Memory B cell (primary cell): ENCODE measurements at places on chromosomes 5 and 9.

- no peaks in the 10 kb centered on the region for H3K4me1 ChIP-seq
- no peak overlapping the region for H3K27ac ChIP-seq
- H3K36me3 ChIP-seq = no peaks in the 10 kb centered on the region
Measured at GRCh38 chr9:97517331-97518089, 16.0 kb downstream of the TMOD1 start.

- no peaks in the 10 kb centered on the region for H3K36me3 ChIP-seq
- no peak overlapping the region for H3K4me3 ChIP-seq
- H3K27me3 ChIP-seq = peaks cover 9% of the 10 kb centered on the region
- DNase-seq = no peak
- peaks cover 6% of the 10 kb centered on the region for H3K4me1 ChIP-seq
Measured at GRCh38 chr9:87868175-87868574, 14.5 kb upstream of the SPATA31E1 start.

GRCh38 chr5:118967059-118967508 lies 21.3 kb downstream of the DTWD2 start:
- no peak overlapping the region for H3K27ac ChIP-seq
- H3K27me3 ChIP-seq = no peaks in the 10 kb centered on the region
- H3K4me1 ChIP-seq = peaks cover 16% of the 10 kb centered on the region
- no peak overlapping the region for H3K4me3 ChIP-seq
- DNase-seq = no peak

DNA sequence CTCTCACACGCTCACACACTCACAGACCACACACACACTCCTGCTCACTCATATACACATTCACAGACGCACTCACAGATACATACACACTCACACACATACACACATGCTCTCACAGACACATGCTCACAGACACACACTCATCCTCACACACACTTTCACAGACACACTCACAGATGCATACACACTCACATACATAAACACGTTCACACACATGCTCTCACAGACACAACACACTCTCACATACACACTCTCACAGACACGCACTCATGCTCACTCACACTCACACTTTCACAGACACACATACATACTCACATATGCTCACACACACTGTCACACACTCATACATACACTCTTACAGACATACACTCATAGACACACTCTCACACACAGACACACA lies 82.2 kb downstream of the IRX2 start:
- no peaks in the 10 kb centered on the region for H3K36me3 ChIP-seq
- no peak overlapping the region for H3K4me3 ChIP-seq
- H3K4me1 ChIP-seq = no peaks in the 10 kb centered on the region

GRCh38 chr9:120616966-120617935 lies 37.3 kb upstream of the CDK5RAP2 start:
- no peak for DNase-seq
- no peak overlapping the region for H3K27ac ChIP-seq
- peaks cover 2% of the 10 kb centered on the region for H3K4me1 ChIP-seq
- H3K27me3 ChIP-seq = no peaks in the 10 kb centered on the region
- no peak overlapping the region for H3K4me3 ChIP-seq
- H3K36me3 ChIP-seq = peaks cover 1% of the 10 kb centered on the region
